MM.1S (cell line): ENCODE measurements at places on chromosomes 12 and 14.

DNA sequence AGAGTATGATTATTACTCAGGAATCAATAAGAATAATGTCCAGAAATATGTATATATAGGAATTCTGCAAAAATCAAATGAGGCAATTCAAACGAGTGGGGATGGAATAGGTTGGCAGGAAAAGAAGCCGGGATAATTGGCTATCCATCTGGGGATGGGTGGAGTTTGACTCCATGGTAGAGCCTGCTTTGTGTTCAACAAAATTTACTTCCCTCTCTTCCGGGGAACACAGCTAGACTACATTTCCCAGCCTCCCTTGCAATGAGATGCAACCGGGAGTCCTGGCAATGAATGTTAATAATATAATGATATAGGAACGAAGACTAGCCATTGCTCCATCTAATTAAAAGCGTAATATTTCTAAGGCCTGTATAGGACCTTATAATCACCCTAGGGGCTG, 146.6 kb downstream of the EFCAB11 start:
- H3K27me3 ChIP-seq, result no peaks in the 10 kb centered on the region
- no peak overlapping the region for H3K4me3 ChIP-seq
- H3K4me1 ChIP-seq, result no peaks in the 10 kb centered on the region
- H3K27ac ChIP-seq, result no peak overlapping the region
- no peaks in the 10 kb centered on the region for H3K36me3 ChIP-seq

- H3K4me3 ChIP-seq, result no peak overlapping the region
- no peaks in the 10 kb centered on the region for H3K36me3 ChIP-seq
- H3K4me1 ChIP-seq, result no peaks in the 10 kb centered on the region
- no peak for DNase-seq
- H3K27me3 ChIP-seq, result no peaks in the 10 kb centered on the region
These were observed 12.1 kb upstream of the ATP23 start for GRCh38 chr12:57929092-57929830.

DNA sequence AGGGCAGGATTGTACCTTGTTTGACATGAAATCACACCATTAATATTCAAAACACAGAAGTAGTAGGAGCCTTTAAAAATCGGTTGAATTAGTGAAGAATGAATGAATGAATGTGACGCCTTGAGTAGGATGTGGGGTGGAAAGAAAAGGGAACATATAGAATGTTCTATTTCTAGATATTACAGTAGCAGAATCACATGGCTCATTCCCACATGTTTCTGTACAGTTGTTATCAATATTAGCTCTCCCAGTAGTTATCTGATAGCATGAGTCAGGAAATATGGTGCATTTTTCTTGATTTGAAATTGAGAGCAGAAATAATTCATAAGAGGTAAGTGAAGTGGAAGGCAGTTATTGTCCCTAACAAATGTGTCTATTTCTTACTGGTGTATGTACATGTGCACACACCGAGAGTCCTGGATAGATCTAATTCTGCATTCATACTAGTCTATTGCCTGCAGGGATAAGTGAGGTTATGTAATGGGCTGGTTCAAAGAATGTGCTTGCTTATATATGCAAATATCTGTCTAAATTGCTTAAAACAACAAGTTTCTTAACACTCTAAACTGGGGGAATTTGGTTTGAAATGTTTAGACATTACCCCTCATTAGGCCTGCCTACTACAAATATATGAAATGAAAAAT, 245.4 kb downstream of the EFCAB11 start:
- H3K27me3 ChIP-seq, result no peaks in the 10 kb centered on the region
- H3K27ac ChIP-seq, result no peak overlapping the region
- H3K4me3 ChIP-seq, result no peak overlapping the region
- no peaks in the 10 kb centered on the region for H3K4me1 ChIP-seq
- H3K36me3 ChIP-seq, result no peaks in the 10 kb centered on the region

- no peak for DNase-seq
- no peak overlapping the region for H3K27ac ChIP-seq
- no peak overlapping the region for H3K4me3 ChIP-seq
- no peaks in the 10 kb centered on the region for H3K27me3 ChIP-seq
- no peaks in the 10 kb centered on the region for H3K4me1 ChIP-seq
- no peaks in the 10 kb centered on the region for H3K36me3 ChIP-seq
These were observed 24.2 kb upstream of the RNASE3 start for GRCh38 chr14:20866963-20867362.

DNA sequence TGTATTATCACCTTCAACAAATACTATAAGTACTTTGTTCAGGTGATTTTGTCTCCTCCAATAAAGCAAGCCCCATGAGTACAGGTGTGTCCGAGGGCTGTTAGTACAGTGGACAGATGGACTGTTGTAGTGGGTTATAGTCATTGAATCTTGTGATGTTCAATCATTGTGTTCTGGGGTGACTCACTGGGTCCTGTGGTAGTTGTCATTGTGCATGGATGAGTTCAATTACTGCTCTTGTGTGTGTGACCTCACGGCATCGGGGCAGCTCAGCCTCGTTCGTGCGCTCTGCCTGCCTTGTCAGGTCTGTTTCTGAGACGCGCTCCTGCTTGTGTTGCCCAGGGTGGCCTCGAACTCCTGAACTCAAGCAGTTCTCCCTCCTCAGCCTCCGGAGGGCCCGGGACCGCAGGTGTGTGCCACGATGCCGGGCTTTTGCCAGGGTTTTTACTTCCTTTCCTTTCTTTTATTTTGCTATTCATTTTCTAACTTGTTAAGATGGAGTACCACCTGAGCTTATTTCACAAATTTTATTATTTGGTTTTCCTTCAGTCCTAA, 72.2 kb downstream of the DDX51 start:
- no peak overlapping the region for H3K4me3 ChIP-seq
- H3K36me3 ChIP-seq, result no peaks in the 10 kb centered on the region
- no peaks in the 10 kb centered on the region for H3K27me3 ChIP-seq
- no peaks in the 10 kb centered on the region for H3K4me1 ChIP-seq
- H3K27ac ChIP-seq, result no peak overlapping the region

GRCh38 chr14:43012817-43013216, 1406.1 kb downstream of the LRFN5 start:
- H3K36me3 ChIP-seq, result no peaks in the 10 kb centered on the region
- no peak overlapping the region for H3K4me3 ChIP-seq

GRCh38 chr14:91385697-91386096, 31.9 kb downstream of the CCDC88C start:
- H3K4me1 ChIP-seq, result peaks cover 84% of the 10 kb centered on the region
- H3K27me3 ChIP-seq, result no peaks in the 10 kb centered on the region
- no peak overlapping the region for H3K4me3 ChIP-seq
- H3K27ac ChIP-seq, result no peak overlapping the region
- no peaks in the 10 kb centered on the region for H3K36me3 ChIP-seq
